H9 (cell line): ENCODE measurements at places on chromosomes 13 and 19.
A peak's percentile ranks its signal among the peaks of the same experiment; 100 is the strongest.

DNA sequence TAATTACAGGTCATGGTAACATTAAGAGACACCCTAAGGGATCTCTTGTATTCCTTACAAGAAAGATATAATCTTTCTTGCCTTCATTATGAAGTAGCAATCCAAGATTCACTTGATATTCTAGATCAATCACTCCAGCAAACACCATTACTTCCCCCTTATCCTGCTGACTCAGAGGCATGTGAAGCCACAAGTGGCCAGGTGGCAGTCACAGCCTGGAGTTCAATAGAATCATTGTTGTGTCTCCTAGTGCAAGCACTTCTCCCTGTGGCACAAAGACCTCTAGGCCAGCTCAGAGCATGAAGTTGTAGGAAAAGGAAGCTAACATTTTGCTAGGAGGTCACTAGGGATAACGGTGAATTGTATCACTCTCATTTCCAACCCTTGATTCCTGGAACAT is 864.3 kb upstream of the ATXN8OS start:
- H3K27ac ChIP-seq, result no peak overlapping the region
- H3K27me3 ChIP-seq, result no peaks in the 10 kb centered on the region
- H3K36me3 ChIP-seq, result no peaks in the 10 kb centered on the region
- H3K4me1 ChIP-seq, result no peaks in the 10 kb centered on the region
- DNase-seq, result no peak

DNA sequence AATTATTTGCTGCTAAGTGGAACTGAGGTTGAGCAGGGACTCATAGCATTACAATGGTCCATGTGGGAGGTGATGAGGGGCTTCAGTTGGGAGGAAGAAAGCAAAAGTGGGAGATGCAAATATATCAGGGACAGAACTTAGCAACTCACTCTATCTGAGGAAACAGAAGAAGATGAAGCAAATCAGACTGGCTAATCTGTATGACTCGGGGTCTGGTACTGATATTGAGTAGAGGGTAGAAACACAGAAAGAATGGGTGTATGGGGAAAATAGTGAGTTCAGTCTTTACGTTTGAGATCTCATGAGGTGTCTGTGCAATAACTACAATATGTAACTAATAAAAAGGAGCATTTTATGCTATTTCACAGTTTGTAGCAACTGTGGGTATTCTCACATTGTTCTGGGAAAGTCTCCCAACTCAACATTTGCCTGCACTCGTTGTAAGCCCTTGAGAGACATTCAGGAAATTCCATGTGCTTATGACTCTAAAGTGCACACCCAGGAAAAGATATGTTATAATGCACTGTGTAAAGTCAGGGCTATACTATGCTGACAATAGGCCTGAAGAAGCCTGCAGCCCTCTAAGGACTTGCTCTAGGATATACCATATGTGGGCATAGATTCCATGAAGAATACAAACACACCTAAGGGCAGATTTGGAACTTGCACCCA is 183.5 kb downstream of the SPRY2 start:
- no peaks in the 10 kb centered on the region for H3K36me3 ChIP-seq
- no peak overlapping the region for H3K4me3 ChIP-seq
- H3K27ac ChIP-seq, result no peak overlapping the region
- DNase-seq, result no peak

DNA sequence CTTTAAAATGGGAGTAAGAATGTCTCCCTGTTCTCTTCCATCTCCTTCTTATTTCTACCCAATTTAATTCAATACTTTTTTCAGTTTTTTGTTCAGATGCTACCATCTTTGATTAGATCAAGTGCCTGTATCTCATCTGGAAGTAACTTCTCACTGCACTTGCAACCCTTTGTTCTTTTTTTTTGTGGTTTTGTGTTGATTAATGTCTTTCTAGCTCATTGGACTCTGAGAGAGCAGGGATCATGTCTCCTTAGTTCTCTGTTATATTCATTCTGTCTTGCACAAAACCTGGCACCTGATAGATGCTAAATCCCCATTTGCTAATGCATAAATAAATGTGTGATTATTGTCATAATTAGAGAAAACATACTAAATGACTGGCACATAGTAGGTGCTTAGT is 834 bp upstream of the ITGBL1 start:
- H3K4me3 ChIP-seq, result no peak overlapping the region
- peaks cover 2% of the 10 kb centered on the region; the same call in 1 of the 2 replicates for H3K4me1 ChIP-seq
- no peaks in the 10 kb centered on the region for H3K27me3 ChIP-seq

- H3K4me3 ChIP-seq, result no peak overlapping the region
- H3K36me3 ChIP-seq, result no peaks in the 10 kb centered on the region
- no peak for DNase-seq
- no peaks in the 10 kb centered on the region for H3K27me3 ChIP-seq
Observed at GRCh38 chr13:27599096-27599495, 21.2 kb downstream of the LNX2 start.

DNA sequence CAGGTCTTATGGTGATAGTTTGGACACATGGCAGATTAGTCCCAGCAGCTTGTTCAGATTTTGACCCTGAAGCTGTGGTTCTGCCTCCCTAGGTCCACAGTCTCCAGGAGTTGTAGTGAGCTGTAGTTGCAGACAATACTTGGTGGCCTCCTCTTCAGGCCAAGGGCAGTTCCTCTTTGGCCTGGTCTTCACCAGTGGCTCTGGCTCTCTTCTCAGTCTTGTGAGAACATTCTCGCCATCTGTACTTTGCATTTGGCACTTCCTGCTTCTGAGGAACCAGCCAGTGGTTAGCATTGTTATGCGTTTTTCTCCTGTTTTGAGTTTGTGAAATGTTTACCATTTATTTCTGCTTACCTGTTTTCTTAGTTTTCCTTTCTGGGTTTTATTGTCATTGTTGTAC is 40.7 kb downstream of the PCCA start:
- DNase-seq, result no peak
- peaks cover 5% of the 10 kb centered on the region; the same call in 1 of the 2 replicates for H3K4me1 ChIP-seq

- H3K27me3 ChIP-seq, result no peaks in the 10 kb centered on the region
- no peaks in the 10 kb centered on the region for H3K4me1 ChIP-seq
- peaks cover 5% of the 10 kb centered on the region; the same call in 1 of the 2 replicates for H3K36me3 ChIP-seq
- peak overlapping the region; percentile 70 for H3K4me3 ChIP-seq
- DNase-seq, result peak; percentile 48
Observed at GRCh38 chr19:43532571-43532961, 422 bp upstream of the ZNF575 start.
